ENCODE measurements at places on chromosomes 7 and 10.

DNA sequence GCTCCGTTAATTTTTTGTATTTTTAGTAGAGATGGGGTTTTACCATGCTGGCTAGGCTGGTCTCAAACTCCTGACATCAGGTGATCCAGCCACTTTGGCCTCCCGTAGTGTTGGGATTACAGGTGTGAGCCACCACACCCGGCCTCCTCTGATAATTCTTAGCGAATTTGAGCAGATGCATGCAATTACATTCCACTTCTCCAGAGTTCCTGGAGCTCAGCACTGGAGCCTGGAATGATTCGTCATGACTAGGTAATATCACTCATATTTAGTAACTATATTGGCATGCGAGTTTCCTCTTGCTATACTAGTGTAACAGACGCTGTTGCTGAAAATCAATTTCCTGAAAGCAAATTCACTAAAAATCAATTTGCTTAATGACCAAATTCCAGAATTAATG, 86.8 kb downstream of the MKX start:
- no peak for DNase-seq

GRCh38 chr7:158568974-158569857, 18.4 kb downstream of the PTPRN2 start:
- DNase-seq, result no peak

DNA sequence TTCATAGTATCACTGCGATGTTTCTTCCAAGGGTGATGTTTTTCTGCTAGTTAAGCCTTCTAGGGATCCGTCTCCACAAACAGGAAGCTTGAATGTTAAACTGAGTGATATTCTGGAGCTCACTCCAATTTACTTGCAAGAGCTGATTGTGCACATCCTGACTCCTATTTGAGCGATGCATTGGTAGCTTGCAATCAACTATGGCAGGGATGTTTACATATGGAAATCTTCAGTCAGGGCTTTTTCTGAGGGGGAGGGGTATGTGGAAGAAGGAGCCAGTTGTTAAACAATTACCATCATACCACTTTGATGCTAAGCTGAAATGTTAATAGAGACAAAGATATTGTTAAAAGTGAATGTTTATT, 43.2 kb upstream of the NXPH1 start:
- DNase-seq, result no peak

GRCh38 chr7:121620953-121621606, 225.0 kb upstream of the FAM3C start:
- DNase-seq, result no peak

DNA sequence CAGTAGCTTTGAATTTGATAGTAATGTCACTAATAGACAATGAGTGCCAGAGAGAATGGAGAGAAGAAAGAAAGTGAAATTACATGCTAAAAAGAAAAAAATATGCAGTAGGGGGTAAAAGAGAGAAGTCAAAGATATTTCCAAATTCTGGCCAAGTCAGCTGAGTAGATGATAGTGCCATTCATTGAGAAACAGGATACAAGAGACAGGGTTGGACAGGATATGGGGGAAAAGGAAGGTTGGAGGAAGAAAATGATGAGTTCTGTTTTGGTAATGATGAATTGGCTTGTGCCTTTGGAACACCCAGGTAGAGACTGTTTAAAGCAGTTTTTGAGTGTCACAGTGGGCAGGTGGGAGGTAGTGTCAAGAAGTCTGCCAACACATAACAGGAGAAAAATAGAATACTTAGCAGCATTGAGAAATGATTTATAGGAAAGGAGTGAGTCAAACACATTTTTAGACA, 78.3 kb downstream of the LRRC17 start:
- no peak for DNase-seq

- no peak for DNase-seq
Observed at GRCh38 chr7:72441791-72442190, 29.7 kb upstream of the CALN1 start.

DNA sequence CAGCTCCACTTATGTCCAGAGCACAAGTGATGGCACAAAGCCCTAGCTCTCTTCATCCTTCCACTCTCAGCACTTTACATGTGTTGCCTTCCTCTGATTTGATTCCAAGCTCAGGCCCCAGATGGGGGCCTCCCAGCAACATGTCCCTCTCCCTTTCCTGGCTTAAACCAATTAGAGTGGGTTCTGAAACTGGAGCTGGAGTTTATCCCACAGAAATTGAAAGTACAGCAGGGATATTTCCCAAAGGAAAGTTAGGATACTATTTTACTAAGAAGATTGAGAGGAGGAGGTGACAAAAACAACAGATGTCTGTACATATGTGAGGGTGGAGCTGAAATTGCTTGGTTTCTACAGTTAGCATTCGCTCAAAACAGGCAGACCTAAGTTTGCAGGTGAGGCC, 724.6 kb downstream of the AUTS2 start:
- no peak for DNase-seq

DNA sequence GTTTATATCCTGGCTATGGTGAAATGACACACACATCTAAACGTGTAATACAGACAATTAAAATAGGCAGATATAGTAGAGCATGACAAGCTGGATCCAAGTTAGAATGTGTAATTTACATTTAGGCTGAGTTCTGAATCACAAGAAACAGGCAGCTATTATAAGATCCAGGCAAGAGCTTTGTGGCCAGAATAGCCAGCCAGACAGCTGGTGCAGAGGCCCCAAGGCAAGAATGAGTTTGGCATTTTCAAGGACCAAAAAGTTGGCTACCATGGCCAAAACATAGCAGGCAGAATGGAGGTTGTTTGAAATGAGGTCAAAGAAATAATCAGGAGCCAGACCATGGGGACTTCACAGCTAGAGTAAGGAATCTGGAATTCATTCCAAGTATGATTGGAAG, 281.7 kb downstream of the MTERF1 start:
- DNase-seq, result no peak

- DNase-seq, result no peak
Observed at GRCh38 chr10:75606203-75606779, 174.9 kb downstream of the LRMDA start.

DNA sequence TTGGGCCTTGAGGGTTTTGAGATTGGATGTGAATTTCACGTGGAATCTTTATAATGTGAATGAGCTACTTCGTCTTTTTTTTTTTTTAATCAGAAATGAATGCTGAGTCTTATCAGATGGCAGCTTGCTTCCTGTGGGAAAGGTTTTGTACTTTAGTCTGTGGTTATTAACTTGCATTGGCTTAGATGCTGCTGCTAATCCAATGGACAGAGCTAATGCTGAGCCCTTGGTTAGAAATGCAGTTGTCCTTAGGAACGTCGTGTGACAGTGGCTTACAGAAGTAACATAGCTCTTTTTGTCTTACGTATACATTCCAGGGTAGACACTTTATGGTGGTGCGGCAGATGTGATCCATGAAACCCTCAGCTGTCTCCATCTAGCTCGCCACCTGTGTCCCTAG, 32.8 kb downstream of the ADCY1 start:
- DNase-seq, result no peak

GRCh38 chr10:65949526-65949925, 976.3 kb upstream of the LRRTM3 start:
- DNase-seq, result no peak

- no peak for DNase-seq
Observed at GRCh38 chr10:101323495-101323894, 30.5 kb upstream of the BTRC start.

DNA sequence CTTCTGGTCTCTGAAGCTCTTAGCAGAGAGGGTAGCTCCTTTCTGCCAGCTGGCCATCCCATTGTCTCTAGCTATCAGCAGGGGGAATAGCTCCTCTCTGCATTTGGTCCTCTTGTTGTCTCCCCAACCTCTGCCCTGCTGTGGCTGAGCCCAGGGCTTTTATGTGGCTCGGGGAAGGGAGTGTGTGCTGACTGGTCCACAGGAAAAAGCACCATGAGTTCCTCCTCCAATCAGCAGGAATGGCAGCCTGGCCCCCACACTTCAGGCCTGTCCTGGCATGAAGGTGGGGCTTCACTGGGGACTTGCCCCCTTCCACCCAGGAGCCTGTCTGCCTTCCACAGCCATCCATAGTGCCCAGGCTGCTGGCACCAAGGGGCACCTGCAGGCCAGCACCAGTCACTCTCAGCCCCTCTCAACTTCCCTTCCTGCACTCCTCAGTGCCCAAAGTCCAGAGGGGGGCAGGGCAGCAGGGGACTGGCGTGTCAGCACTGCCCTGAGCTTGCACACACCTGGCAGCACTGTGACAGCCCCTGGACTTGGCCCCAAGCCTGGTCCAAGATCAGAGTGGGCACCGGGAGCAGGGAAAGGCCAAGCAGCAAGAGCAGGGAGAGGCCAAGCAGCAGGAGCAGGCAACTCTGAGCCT, 36.2 kb downstream of the NOLC1 start:
- DNase-seq, result no peak

DNA sequence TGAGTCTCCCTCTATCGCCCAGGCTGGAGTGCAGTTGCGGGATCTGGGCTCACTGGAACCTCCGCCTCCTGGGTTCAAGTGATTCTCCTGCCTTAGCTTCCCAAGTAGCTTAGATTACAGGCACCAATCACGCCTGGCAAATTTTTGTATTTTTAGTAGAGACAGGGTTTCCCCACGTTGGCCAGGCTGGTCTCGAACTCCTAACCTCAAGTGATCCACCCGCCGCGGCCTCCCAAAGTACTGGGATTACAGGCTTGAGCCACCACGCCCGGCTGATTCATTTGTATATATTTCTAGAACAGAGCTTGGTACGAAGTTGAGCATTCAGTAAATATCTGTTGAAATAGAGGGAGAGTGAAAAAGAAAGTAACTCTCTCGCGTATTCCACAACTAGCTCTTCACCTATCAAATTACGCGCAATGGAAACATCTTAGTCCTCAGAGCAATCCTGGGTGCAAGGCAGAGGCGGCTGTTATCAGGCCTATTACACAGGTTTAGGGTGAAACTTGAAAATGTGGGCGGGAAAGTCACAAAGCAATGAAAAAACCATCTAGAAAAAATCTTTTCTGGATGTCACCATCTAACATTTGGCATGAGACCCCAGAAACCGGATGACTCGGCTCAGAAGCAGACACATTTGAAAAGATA, 707 bp upstream of the GHITM start:
- no peak for DNase-seq

GRCh38 chr10:46272863-46273415, 13.9 kb upstream of the ANTXRL start:
- DNase-seq, result peak; percentile 48

GRCh38 chr10:73922864-73923133, 11.9 kb downstream of the PLAU start:
- DNase-seq, result no peak

DNA sequence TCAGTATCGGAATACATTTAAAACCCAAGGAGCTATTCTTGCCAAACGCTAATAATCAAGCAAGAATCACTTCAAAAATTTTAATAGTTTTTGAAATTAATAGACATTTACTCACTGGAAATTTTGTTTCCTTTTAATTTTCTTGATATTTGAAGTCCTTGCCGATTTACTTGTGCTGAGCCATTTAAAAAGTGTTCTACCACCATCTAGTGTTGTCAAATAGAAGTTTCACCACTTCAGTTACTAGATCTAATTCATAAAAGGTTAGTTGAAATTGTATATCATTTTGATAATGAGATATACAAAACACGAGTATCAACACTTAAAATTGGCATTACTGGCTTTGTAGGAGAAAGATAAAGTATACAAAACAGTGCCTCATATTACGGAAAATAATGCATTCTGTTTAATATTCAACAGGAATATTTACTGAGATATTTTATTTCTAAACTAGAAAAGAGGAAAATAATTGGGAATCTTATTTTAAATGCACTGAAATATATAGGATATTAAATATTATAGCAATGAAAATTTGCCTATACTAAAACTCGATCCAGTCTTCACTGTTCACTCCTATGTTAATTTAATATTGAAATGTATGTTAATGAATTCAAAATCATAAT, 664.8 kb upstream of the SEMA3D start:
- no peak for DNase-seq

DNA sequence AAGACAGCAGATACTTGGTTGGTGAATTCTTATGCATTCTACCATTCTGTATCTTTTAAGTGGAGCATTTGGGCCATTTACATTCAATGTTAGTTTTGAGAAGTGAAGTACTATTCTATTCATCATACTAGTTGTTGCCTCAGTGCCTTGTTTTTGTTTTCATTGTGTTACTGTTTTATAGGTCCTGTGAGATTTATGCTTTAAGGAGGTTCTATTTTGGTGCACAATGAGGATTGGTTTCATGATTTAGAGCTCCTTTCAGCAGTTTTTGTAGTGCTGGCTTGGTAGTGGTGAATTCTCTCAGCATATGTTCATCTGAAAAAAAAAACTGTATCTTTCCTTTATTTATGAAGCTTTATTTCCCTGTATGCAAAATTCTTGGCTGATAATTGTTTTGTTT, 23.3 kb upstream of the WNT2 start:
- no peak for DNase-seq

DNA sequence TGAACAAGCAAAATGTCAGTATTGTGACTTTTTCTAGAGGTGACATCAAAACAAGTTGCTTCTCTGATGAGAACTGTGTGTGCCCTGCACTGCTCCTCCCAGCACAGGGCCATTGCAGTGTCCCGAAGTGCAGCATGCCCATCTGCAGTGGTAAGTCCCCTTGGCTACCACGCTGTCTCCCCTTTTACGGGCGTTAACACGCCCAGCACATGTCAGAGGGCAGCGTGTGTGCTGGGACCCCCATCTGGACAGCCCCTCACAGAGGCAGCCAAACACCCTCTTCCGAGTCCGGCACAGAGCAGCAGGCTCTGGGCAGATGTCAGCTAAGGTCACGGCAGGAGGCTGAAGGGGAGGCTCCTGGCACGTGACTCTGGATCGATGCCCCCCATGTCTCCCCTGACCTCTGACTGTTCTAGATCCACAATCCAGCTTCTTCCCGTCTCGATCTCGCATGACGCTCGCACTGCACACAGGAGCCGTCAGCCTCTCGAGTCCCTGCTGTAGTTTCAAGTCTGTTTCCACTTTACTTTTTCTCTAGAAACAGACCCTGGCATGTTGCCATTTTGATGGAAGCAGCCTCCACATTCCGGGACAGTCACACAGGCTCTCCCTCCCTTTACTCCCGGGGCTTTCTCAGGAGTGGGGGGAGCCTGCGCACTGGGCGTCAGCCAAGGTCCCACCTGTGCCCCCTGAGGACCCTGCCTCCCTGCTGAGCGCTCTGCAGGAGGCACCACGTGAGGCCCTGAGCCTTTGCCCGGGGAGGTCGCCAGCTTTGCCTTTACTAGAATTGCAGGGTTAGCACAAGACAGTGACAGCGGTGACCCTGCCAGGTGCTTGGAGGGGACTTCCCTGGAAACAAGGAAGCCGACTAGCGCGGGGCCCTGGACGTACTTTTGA, 133.8 kb downstream of the TCERG1L start:
- DNase-seq, result peak; percentile 62

GRCh38 chr7:116426428-116427156, 72.9 kb upstream of the CAV2 start:
- DNase-seq, result no peak

DNA sequence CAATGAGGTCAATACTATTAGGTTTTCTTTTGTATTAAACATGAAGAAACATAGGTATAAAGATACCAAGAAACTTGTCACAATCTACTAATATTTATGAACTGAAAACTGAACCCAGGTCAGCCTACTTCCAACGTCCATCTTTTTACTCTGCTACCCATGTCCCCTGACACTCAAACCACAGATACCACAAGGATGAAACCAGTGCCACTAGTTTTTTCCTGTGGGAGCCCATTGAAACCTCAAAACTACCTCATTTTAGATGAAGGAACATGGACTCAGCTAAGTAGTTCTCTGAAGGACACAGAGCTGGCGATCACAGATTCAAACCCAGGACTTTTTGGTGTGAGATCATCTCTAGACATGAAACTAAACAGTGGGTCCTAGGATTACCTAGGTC, 6.8 kb downstream of the TET1 start:
- no peak for DNase-seq

Measured in naive thymus-derived CD8-positive, alpha-beta T cell (primary cell).